ENCODE measurements at places on chromosomes 16 and 17.

GRCh38 chr16:87326151-87326571 is 9.0 kb upstream of the C16orf95 start:
- no peak for DNase-seq

GRCh38 chr17:33989361-33990148 is 265.5 kb upstream of the CCL2 start:
- no peak for DNase-seq

GRCh38 chr17:36793976-36794375 is 143.3 kb upstream of the LHX1 start:
- no peak for DNase-seq

DNA sequence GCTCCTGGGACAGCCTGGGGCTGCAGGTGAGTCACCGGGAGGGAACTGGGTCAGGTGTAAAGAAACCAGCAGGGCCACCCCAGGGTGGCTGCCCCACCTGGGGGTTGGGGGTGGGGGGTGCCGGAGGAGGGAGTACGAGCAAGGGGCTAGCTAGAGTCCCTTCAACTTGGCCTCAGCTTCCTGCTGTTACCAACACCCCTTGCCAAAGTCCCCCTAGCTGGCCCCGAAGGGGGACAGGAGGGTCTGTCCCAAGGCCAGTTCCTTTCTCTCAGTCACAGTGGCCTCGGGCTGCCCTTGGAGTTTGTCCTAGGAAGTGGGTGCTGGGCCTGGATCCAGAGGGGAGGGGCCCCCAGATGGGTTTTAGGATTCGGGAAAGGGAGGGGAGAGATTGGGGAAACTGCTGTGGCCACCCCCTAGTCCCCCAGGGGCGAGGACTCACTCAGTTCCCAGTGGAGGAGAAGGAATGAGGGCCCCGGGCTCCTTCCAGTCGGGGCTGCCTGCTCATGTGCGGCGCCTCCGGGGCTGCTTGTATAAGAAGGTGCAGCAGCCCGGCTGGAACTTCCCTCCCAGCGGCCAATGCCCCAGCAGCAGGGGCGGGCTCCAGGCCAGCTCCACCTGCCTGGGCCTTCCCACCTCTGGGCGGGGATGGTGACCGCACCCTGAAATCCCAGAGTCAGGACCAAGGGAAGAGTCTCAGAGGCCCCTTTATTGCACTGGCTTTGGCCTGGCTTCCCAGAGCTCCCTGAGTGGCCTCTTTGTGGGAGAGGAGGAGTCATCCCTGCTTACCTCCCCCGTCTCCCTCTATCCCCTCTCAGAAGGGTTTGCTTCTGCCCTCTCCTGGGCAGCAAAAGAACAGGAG is 7.3 kb downstream of the ARHGAP27 start:
- peak; percentile 51 for DNase-seq

GRCh38 chr17:3732210-3732621 is 8.5 kb downstream of the HASPIN start:
- DNase-seq = peak; percentile 82

GRCh38 chr17:48592057-48592514 is 1.5 kb downstream of the HOXB5 start:
- no peak for DNase-seq

DNA sequence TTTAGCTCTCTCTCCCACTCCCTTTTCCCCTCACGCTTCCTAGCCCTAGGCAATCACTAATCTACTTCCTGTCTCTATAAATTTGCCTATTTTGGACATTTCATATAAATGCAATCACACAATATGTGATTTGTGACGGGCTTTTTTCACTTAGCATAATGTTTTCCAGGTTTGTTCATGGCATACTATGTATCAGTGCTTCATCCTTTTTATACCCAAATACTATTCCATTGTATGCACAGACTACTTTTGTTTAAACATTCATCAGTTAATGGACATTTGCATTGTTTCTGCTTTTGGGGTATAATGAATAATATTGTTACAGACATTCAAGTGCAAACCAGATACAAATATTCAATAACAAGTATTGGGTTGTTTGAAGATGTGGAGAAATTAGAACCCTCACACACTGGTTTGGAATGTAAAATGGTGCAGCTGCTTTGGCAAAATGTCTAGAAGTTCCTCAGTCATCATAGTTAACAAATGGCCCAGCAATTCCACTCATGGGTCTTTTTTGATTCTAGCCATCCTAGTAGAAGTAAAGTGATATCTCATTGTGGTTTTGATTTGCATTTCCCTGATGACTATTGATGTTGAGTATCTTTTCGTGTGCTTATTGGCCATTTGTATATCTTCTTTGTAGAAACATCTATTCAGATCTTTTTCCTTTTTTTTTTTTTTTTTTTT is 67.7 kb downstream of the TBX4 start:
- no peak for DNase-seq

DNA sequence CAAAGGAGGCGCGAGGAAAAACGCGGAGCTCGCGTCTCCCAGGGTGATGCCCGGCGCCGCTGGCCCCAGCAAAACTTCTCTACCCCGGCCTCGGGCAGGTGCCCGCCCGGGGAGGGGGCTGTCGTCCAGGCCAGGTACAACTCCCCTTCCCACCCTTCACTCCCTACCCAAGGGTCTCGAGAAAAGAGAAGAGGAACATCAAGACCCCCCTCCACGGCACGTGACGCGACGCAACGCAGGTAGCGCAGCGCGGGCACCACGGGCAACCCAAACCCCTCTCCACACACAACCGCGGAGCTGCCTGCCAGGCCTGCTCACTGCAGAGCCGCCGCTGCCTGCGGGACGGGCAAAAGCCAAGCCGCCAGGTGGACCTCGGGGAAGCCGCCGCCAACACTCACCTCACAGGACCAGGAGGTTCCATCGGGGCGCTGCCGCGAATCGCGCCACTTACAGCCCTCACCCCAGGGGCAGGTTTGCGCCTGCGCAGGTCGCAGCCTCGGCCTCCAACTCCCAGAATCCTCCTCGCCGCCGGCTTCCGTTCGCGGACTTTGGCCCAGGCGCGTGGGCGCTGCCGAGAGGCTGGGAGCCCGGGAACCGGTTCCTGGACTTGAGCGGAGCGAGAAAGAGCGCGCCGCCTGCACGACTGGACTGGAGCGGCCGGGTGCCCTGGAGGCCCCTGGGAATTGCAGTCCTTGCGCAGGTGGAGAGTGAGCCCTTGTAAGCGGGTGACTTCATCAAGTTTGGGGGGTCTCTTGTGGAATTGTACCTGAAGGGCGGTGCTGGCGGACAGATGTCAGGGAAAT is at the start of gene ZNF232:
Gene ZNF232 (minus strand): TSS at position 477 of the 803 bp plus-strand sequence. CDS start 56 bp downstream, at position 421.
- peak; percentile 97 for DNase-seq

DNA sequence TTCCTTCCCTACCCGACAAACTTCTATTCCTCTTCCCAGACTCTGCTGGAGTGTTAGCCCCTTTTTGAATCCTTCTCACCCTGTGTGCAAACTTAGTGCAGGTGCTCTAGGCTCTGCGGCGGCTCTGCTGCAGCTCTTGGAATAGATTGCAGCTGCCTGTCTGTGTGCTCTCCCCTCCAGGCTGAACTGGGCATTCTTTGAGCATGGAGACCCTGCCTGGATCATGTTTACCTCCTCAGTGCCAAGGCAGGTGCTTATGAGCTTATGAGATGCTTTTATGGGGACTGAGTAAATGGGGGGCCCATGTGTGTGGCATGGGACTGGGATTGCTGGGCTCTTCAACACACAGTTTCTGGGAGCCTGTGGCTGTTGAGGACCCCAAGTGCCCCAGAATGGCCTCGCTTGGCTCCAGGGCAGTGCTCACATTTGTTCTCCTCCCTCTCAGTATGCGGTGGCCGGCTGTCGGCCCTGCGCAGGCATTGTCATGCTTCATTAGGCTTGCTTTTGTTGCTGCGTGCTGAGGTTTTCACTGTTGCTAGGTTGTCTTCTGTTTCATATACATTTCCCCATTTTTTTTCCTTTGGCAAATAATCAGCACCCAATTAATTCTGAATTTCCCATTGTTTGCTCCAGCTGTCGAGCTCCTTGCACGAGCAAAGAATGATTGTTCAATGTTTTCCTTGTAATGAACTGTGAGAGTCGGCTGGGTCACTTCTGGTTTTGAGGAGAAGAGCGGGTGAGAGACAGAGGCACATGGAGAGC is 185.5 kb upstream of the NLRP1 start:
- DNase-seq = no peak

- DNase-seq = peak; percentile 61
Observed at GRCh38 chr17:1882836-1883235, 53.0 kb downstream of the RPA1 start.

DNA sequence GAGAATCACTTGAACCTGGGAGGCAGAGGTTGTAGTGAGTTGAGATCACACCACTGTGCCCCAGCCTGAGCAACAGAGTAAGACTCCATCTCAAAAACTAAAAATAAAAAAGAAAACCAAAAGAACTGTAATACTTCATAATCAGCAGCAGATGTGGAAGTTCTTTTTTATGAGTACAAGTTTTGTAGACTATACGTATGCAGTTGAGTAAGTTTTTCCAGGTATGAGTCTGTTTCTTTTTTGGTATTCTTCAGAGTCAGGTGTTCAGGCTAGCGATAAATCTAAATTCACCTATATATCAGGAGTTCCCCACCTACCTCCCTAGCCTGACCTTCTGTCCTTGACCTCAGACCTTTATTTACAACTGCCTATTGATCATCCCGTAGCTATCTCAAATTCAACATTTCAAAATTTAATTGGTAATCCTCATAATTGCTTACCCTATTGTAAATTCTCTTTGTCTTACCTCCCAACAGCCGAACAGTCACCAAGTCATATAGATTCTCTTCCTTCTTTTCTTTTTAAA is 10.7 kb downstream of the DCTN5 start:
- peak; percentile 38 for DNase-seq

DNA sequence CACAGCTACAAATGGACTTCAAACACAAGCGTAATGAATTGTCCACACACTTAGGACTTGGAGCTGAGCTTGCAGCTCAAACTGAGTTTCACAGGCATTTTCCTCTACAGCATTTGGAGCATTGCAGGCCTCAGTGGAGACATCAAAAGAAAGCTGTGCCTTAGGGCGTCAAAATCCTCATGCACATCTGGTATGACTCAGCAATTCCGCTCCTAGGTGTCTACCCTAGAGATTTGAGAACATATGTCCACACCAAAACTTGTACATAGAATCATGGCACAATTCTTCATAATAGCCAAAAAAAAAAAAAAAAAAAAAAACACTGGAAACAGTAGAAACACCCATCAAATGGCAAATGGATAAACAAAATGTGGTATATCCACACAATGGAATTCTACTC is 47.1 kb downstream of the GP2 start:
- DNase-seq = no peak

- DNase-seq = no peak
Observed at GRCh38 chr16:89921702-89922476, 1.3 kb upstream of the TUBB3 start.

DNA sequence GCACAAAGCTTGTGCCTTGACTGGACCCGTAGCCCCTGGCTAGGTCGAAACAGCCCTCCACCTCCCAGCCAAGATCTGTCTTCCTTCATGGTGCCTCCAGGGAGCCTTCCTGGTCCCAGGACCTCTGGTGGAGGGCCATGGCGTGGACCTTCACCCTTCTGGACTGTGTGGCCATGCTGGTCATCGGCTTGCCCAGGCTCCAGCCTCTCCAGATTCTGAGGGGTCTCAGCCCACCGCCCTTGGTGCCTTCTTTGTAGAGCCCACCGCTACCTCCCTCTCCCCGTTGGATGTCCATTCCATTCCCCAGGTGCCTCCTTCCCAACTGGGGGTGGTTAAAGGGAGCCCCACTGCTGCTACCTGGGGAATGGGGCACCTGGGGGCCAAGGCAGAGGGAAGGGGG is 3.5 kb downstream of the CTRL start:
- DNase-seq = no peak

DNA sequence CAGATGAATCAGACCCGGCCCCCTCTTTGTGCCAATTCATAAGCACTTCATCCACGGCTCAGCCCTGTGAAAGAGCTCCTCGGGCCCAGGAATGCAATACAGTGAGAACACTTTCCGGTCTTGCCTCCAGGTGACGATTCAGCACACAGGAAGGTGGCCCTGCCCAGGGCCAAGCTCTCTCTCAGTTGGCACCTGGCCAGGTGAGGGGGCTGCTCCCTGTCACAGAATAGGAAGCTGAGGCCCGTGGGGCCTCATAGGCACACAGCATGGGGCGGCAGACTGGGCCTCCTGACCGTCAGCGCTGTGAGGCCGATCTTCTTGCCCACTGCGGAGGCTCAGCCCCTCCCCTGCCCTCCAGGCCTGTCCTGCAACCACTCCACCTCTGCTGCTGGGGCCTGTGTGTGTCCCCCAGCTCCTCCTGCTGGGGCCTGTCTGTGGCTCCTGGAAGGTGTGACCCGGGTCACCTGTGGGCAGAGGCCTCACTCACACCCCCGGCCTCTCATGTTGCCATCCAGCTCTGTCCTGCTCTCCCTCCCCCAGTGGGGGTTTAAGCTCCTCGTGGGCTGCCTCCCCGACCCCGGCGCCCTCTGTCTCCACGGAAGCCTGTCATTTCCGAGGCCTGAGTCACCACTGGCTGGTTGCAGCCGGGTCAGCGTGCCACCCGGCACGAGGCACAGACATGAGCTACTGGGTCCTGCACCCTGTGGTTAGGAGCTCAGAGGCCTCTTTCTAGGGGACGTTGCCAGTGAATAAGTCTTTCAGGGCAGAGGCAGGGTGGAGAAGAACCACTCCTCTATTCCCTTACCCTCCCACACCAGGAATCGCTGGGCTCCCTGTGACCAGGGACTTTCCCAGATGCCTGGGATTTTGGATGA is 114.4 kb downstream of the SEC14L1 start:
- no peak for DNase-seq

- no peak for DNase-seq
Observed at GRCh38 chr16:81693041-81693743, 85.9 kb upstream of the PLCG2 start.

- no peak for DNase-seq
Observed at GRCh38 chr16:9595393-9595792, 503.9 kb downstream of the HAPSTR1 start.

DNA sequence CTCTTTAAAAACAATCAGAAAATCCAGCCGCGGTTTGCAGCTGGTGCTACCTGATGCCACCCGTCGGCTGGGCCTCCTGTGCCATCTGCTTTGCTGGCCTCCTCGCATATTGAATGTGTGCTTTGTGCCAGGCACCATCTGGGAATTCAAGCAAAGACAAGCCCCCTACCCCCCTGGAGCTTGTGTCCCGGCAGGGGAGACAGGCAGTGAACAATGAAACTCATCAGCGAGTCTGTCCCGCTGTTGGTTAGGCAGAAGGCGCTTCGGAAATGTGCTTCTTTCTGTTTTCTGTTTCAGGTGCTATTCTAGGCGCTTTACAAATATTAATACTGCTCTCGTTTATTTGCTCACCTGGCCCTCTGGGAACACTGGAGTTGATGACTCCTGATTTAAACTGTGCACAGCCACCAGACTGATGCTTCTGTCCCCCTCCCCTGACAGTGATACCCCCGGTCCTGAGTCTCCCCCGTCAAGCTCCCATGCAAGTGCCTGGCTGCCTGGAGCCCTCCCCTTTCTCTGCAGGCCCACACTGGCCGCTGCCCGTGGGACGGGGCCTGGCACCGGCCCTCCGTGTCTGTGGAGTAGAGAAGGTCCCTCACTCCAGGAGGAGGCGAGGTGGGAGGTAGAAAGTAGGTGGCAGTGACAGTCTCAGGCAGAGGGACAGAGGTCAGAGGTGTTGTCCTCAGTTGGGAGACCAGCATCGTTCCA is 126.1 kb upstream of the PLCG2 start:
- DNase-seq = peak; percentile 76

All from GM13976 (cell line).